ENCODE measurements at places on chromosomes 3 and 15.

- DNase-seq = peak; percentile 80
These were observed 15.6 kb downstream of the TMEM158 start for GRCh38 chr3:45210308-45211041.

DNA sequence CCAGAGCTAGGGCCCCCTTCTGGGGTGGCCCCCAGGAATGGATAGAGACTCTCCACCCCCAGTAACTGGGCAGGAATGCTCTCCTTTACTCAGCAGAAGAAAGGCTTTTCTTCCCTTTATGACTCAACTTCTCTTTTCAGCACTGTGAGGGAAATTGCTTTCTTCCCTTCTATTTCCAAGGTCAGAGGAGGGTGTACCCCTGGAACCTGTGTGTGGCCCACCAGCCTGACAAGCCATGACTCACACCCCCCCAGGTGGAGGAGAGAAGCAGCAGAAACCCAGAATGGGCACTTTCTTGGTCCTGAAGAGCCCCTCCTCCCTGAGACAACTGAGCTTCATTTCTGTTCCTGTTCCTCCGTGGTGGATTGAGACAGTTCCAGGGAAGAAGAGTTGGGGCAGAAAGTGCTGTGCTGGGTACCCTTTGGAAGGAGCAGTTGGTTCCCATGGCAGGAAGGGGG, 2.7 kb upstream of the ANKRD63 start:
- DNase-seq = no peak

DNA sequence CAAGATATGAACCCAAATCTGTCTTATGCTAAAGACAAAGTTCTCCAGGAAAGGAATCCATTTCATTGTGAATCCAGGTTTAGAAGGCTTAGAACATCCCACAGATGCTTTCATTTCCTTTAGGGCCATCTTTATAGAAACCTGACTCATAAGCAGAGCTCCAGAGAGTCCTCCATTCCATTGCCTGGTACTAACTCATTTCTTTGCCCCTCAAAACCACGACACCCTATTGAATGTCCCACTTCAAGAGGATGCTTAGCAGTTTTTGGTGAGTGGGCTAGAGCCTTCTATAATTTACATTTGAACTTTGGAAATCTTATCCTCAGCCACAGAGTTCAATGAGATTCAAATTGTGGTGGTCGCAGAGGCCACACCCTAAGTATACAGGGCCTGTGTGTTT, 325.0 kb downstream of the NTRK3 start:
- DNase-seq = no peak

DNA sequence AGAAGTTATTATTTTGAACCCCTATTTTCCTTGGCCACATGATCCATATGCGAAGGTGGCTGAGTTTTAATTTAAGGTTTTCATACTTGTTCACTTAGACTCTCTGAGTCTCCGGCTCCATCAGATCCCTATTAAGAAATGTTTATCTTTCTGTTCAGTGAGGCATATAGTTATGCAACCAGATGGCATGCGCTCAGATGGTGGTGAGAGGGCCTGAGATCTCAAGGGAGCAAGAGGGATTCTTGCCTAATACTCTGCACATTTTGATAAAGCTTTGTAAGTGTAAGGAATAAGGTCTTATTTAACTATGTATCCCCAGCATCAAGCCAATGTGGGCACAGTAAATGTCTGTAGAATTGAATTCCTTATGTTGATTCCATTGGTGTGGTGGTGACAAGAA, 78.9 kb upstream of the DPH6 start:
- no peak for DNase-seq

DNA sequence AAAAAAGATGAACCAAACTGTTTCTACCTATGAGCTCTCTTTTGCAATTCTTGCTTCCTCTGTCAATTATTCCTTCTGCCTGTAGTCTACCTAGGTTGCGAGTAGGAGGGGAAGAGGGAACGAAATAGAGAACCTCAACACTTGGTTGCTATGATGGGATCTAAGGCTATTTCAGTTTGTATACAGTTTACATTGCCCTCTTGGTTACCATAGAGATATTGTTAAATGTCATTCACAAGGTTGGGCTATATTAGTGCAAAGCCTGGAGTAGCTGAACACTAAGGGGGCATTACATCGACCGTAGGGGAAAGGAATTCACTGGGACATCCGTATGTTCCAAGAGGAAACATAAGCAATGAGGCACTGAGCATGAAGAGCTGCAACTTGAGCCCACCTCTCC, 276.9 kb downstream of the GBE1 start:
- no peak for DNase-seq

DNA sequence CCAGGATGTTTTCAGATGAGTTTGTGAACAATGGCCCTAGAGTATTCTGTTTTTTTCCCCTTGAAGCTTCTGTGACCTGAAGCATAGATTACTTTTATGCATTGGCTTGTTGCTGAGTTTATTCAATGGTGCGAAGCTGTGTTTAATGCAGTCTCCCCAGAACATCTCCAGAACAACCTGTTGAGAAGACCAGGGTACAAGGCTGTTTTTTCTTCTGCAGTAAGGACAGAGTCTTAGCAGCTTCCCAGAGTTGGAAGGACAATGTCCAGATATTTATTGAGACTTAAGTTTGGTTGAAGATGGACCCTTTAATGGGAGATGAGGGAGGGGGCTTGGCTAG, 295.6 kb downstream of the LRTM1 start:
- no peak for DNase-seq

DNA sequence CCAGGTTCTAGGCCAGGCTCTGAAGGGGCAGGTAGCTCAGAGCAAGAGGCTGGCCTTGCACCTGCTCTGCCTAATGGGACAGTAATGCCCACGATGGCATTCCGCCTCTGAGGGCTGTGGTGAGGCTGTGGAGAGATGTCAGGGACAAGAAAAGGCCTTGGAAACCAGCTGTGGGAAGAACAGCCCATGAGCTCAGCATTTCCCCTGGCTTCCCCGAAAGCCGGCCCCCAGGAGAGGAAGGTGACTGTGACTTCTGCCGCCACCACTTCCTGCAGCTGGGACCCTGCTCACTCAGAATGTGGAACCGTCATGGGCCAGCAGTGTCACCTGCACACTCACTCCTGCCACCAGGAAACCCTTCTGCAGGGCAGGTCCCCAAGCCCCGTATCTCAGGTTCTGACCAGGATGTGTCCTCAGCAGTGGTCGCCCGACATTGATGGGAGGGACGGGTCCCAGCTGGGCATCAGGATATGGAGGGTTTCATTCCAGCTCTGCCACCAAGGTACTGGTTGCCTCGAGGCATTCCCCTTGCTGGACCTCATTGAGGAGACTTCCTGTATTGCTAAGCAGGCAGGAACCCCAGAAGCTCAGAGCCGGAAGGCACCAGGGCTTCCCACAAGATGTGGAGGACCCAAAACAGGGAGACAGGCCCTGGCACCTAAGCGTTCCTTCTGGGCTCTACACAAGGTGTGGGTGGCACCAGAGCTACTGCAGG, 30.7 kb downstream of the SEMA7A start:
- DNase-seq = peak; percentile 45

- no peak for DNase-seq
These were observed 515.0 kb downstream of the FGF12 start for GRCh38 chr3:192212335-192212734.

DNA sequence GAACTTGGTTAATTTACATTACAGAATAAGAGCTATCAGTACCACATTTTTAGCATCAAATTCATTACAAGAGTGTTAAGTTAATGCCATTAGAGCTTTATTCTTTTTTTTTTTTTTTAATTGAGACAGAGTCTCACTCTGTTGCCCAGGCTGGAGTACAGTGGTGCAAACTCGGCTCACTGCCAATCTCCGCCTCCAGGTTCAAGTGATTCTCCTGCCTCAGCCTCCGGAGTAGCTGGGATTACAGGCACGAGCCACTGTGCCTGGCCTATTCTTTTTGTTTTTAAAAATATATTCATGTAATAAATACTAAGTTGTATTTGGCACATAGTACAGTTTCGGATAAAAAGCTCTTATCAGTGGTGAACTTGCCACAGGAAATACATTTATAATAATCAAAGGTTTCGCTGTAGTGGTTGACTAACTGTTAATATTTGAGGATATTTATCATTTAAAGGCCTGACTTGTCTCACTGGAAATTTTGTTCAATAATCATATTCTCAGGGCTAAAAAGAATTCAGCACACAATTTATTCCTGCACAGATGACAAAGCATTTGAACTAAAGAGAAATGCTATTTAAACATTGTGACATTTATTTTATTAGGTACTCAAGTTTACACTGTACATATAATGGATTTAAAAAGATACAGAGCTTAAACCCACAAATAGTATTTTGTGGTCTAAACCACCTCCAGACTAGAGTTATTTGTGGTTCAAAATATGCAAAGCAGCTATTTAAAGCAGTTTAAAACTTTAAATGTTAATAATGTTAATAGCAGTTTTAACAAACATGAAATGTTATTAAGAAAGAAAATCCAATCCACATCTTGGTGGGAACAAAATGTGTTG, 6.1 kb upstream of the LEKR1 start:
- DNase-seq = no peak

- no peak for DNase-seq
These were observed 56.4 kb upstream of the C15orf39 start for GRCh38 chr15:75145027-75145841.

- DNase-seq = no peak
These were observed 610.7 kb upstream of the GRM7 start for GRCh38 chr3:6250167-6250566.

GRCh38 chr15:90376789-90377188, 11.3 kb upstream of the IQGAP1 start:
- DNase-seq = peak; percentile 32

GRCh38 chr3:31445701-31446100, 87.0 kb upstream of the STT3B start:
- DNase-seq = no peak

- DNase-seq = no peak
These were observed 29.1 kb downstream of the SLC6A1 start for GRCh38 chr3:11021611-11022011.

DNA sequence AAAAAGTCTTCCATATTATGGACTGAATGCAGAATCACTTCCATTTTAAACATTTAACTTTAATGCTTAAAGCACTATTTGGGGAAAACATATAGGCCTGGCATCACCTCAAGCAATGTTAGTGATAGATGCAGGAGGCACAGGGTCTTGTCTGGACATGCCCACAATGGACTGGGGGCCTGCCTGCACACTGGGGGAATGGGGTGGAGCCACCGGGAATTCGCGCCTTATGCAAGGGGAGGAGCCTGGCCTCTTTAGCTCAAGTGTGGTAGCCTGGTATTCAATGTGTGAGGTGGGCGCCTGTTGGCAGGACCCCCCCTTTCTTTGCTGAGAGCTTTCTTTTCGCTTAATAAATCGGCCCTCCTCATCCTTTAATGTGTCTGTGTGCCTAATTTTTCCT, 29.9 kb downstream of the ACKR4 start:
- DNase-seq = no peak

DNA sequence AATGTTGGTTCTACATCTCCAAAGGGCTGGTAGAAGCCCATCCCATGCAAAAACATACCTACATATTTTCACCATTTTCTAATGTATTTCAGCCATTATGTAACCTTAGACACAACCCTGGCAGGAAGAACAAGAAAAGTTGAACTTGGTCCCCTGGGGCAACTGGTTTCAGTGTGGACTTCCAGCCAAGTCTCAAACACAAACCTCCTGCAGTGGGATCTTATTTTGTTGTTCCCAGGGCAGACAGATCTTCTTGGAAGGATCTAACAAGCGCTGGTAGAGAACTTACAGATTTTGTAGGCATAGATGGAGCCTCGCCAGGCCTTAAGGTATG, 96.3 kb downstream of the ADAMTS17 start:
- no peak for DNase-seq

DNA sequence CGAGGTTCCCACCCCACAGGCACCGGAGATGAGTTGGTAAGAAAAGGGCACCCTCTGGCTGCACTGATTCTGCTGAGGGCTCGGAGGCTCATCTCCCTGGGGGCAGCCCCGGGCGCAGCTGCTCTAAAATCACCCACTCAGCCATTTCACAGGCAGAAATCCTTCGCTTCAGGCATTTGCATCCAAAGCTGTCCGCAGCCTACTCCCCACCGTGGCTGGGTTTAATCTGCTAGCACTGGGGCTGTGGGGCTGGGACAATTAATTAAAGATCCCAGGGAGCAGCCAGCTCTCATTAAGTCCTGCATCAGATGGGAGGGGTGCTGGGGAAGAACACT, 104.3 kb upstream of the PRR20G start:
- no peak for DNase-seq

GRCh38 chr3:182959474-182960350, 20.6 kb downstream of the DCUN1D1 start:
- DNase-seq = no peak

DNA sequence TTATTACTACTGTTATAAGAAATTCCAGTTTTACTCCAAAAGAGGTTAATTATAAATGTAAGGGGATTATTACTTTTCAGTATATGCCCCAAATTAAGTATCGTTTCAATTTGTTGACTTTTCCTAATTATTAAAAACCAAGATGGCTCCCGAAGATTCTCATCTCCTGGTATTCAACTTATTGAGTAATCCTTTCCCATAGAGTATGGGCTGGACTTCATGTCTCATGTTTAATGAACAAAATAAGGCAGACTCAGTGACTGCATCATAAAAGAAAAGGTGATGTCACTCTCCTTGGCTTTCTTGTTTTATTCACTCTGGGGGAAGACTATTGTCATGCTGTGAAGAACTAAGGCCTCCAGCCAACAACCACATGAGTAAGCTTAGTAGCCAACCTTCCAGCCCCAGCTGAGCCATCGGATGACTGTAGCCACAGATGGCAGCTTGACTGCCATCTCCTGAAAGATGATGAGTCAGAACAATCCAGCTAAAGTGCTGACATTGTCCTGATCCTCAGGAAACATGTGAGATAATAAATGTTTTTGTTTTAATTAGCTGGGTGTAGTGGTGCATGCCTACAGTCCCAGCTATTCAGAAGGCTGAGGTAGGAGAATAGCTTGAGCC, 17.3 kb downstream of the IGF2BP2 start:
- no peak for DNase-seq

GRCh38 chr15:70339571-70340493, 242.1 kb upstream of the TLE3 start:
- DNase-seq = no peak

GRCh38 chr3:160112481-160112880, 112.7 kb upstream of the C3orf80 start:
- DNase-seq = no peak

DNA sequence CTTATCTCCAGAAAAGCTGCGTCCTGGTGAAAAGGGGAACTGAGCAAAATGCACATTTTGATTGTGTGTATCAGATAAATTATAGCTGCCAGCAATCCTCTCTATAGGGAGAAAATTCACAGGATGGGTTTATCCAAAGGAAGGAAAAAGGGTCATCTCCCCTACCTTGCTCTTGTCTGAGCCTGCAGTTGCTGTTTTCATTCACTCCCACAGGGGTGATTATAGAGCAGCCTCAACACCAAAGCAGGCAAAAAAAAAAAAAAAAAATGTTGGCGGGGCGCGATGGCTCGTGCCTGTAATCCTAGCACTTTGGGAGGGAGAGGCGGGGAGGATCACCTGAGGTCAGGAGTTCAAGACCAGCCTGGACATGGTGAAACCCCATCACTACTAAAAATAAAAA, 333.7 kb downstream of the ROBO2 start:
- no peak for DNase-seq

GRCh38 chr3:43104660-43105595, 951 bp downstream of the POMGNT2 start:
- DNase-seq = no peak

- DNase-seq = no peak
These were observed 16.4 kb downstream of the SPG11 start for GRCh38 chr15:44647036-44647435.
